Activated CD4-positive, CD25-positive, alpha-beta regulatory T cell treated with anti-CD3 and anti-CD28 coated beads, Interleukin-2, amount 50 U/mL, for 72 hours (primary cell): ENCODE measurements at places on chromosomes 1 and 21.

GRCh38 chr1:9355503-9355902 lies 62.8 kb downstream of the SPSB1 start:
- DNase-seq, result no peak

DNA sequence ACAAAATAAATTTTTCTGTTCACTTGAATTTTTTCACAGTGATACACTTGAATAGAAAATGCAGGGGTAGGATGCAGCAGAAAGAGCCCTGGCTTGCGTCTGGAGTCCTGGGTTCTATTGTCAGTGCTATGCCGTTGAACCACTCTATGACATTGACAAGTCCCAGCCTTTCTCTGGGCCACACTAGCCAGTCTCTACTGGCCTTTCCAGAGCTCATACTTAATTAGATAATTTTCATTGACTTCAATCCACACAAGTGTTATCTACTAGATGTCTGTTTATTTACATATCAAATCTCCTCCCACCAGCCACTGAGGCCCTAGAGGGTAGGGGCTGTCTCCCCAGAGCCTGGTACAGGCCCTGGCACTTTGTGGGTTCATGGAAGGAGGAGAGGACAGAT lies 15.5 kb upstream of the CELA3B start:
- no peak for DNase-seq

GRCh38 chr1:176826265-176826664 lies 338.2 kb downstream of the ASTN1 start:
- DNase-seq, result no peak

- DNase-seq, result no peak
Observed at GRCh38 chr1:7743346-7743745, 27.8 kb upstream of the VAMP3 start.

DNA sequence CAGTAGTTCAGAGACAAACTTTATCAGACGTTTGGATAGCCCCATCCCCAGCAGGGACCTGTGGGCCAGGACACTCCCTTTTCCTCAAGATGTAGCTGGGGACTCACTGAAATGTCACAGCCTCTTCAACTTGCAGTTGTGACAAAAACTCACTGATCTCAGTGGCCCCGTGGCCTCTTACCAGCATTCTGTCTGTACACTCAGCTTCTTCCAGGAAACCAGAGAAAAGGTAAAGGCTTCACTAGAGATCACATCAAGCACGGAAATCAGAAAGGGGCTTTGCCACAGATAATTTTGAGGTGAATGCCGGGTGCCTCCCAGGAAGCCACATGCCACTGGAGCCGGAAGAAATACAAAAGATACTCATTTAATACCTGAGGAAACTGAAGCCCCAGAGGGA lies 122.2 kb downstream of the CCDC185 start:
- no peak for DNase-seq

DNA sequence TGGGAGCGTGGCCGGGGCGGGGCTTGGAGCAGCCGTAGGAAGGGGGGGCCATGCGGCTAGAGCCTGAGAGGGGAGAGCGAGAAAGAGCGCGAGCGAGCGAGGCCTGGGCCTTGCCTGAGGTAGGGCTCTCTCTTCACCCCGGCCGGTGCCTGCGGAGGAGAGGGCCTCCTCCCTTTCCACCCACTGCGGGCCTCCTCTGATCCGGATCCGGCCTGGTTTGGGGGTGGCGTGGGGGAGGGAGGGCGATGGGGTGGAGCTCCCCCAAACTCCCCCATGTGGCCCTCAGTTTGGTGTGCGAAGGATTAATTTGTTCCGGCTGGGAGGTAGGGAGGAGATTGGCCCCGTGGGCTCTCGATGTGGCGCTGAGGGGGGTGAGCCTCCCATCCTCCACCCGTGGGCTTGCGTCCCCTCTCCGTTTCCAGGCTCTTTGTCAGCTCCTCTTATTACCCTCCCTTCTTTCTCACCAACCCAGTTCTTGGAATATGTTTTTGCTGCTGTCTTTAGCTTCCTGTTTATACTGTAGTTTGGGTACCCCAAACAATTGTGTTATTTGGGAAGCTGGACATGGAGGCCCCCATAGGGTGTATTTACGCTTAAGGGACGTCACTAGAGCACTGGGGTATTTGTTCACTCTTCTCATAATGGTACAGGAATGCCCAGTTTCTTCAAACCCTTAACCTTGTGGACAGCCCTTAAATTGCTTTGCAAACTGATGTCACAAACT lies 685 bp downstream of the UBAP2L start:
- DNase-seq, result peak; percentile 68

DNA sequence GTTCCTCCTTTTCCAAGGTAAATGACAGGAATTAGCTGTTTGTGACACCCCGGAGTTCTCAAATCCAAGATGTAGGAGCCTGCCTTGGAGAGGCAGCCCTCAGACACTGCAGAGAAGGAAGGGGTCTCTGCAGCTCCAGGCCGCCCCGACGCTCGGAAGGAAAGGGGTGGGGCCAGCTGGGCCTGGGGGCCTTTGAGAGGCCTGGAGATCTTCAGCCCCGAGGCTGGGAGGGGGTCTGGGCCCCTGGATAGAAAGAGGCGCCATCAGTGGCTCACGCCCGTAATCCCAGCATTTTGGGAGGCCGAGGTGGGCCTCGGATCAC lies 1.1 kb upstream of the TNFRSF18 start:
- no peak for DNase-seq

DNA sequence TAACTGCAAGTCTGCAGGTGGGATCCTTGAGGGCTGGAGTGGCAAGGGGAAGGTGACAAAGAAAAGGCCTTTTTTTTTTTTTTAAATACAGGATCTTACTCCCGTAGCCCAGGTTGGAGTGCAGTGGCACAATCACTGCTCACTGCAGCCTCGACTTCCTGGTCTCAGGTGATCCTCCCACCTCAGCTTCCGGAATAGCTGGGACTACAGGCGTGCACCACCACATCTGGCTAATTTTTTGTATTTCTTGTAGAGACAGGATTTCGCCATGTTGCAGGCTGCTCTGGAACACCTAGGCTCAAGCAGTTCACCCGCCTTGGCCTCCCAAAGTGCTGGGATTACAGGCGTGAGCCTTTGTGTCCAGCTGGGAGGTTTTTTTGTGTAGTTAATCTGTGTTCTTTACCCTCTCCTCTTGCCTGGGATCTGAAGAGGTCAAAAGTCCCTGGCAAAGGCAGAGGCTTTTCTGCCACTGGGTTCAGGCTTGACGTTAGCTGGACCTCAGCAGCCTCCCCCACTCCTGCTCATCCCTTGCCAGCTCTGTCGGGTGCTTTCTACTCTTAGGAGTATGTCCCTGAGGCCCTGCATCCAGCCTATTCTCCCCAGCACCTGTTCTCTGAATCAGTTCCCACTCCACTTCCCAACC lies 5.2 kb downstream of the IL6R start:
- DNase-seq, result no peak

- DNase-seq, result peak; percentile 69
Observed at GRCh38 chr1:110780600-110781484, 92.1 kb upstream of the CD53 start.

- DNase-seq, result no peak
Observed at GRCh38 chr1:42877380-42877779, 31.0 kb downstream of the ZNF691 start.

- no peak for DNase-seq
Observed at GRCh38 chr1:113868387-113869083, 3.0 kb downstream of the PTPN22 start.

DNA sequence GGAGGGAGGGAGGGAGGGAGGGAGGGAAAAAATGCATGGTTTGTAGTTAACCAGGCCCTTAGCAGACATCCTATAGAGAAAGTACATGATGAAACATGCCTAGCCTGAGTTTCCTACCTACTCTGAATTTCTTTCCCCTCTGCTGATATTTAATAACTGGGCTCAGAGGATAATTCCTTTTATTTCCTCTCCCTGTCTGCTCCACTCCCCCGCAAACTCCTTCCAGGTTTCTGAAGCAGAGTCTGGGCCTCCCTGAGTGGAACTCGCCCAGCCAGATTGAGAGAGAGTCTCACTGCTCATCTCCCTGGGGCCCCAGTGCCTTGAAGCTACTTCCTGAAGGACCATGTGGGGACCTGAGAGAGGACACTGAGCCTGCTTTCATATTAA lies 111.9 kb upstream of the SLC44A3 start:
- no peak for DNase-seq

DNA sequence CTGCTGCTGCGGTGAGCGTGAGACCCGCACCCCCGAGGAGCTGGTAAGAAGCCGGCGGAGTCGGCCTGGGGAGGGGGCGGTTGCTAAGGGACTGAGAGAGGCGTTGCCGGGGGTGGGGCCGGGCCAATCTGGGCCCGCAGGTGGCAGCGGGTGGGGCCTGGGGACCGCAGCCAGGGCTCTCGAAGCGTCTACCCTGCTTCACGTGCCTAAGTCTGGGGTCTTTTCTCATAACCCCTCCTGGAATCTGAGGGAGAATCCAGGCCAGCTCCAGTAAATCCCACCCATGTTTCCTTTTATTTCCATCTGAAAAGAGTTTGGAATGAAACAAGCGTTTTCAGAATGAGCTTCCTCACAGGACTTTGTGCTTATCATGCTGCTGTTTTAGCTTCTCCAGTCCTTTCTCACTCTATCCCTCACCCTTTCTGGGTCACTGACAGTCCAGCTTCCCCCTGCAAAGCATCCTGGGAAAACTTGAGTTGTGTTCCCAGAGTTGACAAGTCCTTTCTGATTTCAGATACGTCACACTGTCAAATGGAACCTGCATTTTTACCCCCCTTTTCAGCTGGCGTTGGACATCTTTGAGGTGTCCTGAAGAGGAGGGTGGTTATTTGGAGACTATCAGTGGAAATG lies 431 bp downstream of the CLCN6 start:
- DNase-seq, result no peak

DNA sequence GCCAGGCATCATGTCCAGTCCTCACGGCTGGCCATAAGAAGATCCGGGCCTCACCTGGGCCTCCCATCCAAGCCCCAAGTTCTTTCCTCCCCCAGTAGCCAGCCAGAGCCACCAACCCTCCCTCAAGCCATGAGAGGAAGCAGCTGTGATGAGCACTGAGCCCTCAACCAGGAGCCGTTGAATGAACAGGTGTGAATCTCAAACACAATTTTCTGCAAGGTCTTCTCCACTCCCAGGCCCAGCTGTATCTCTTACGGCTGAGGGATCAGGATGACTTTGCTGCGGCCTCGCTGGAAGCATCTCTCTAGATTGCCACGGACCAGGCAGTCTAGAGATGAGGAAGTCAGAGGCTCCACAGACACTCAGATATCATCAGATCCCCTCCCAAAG lies 9.8 kb upstream of the CLDN14 start:
- no peak for DNase-seq

DNA sequence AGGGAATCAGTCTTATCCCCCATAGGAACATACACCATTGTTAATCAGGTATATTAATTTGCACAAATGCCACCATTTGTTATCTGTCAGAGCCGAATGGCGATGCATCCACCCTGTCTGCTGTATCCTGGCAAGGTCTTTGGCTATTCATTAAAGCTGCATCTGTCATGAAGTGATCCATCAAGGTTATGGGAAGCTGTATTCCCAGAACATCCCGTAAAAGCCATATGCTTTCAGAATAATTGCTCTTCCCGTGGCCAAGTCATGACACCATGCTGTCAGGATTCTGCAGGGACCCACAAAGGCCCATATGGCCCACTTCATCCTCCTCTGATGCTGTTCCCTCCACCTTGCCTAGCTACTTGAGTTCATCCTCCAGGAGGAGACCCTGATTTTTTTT lies 103.9 kb downstream of the RAVER2 start:
- DNase-seq, result no peak

- peak; percentile 94 for DNase-seq
Observed at GRCh38 chr1:25819491-25820246, at the start of gene MTFR1L. Gene MTFR1L, plus strand, starts transcription at chr1:25819954. Its CDS starts 3,151 bp downstream, at chr1:25823105.
